ENCODE measurements at places on chromosomes 5 and 9.

GRCh38 chr5:136249678-136250266 is 56.8 kb upstream of the SMIM32 start:
- peak; percentile 32 for DNase-seq

DNA sequence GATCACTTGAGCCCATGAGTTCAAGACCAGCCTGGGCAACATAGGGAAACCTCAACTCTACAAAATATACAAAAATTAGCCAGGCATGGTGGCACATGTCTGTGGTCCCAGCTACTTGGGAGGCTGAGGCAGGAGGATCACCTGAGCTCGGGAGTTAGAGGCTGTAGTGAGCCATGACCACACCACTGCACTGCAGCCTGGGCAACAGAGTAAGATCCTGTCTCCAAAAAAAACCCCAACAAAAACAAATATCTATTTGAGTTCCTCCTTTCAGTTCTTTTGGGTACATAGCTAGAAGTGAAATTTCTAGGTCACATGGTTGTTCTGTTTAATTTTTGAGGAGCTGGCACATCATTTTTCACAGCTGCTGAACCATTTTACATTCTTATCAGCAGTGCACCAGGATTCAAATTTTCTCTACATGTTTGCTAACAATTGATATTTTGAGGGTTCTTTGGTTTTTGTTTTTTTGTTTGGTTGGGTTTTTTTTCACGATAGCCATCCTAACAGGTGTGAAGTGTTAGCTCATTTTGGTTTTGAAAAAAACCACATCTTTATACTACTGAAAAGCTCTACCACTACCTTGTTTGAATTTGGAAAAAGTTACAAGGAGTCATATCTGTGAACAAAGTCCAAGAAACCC is 176.9 kb upstream of the SLC12A2 start:
- DNase-seq = no peak

DNA sequence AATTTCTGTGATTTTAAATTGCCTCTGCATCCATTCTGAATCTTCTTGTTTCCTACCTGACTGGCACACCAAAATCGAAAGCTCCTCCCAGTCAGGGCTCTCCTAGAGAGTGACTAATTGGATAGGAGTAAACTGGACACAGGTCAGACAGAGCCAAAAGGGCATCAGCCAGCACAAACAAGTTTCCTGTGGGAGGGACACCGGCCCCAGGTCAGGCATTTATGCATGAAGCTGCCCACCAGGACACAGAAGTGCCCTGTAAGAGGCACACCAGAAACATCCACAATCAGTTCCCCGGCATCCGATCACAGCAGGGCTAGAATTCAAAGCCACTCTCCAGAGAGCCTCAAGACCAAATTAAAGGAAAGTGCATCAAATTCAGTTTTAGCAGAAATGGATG is 78.4 kb downstream of the SFXN1 start:
- DNase-seq = no peak

GRCh38 chr9:21414220-21414940 is 5.5 kb downstream of the IFNA8 start:
- DNase-seq = no peak

GRCh38 chr5:38948501-38948900 is 102.7 kb downstream of the OSMR start:
- no peak for DNase-seq

- no peak for DNase-seq
Observed at GRCh38 chr5:131795228-131795627, 1.6 kb downstream of the FNIP1 start.

DNA sequence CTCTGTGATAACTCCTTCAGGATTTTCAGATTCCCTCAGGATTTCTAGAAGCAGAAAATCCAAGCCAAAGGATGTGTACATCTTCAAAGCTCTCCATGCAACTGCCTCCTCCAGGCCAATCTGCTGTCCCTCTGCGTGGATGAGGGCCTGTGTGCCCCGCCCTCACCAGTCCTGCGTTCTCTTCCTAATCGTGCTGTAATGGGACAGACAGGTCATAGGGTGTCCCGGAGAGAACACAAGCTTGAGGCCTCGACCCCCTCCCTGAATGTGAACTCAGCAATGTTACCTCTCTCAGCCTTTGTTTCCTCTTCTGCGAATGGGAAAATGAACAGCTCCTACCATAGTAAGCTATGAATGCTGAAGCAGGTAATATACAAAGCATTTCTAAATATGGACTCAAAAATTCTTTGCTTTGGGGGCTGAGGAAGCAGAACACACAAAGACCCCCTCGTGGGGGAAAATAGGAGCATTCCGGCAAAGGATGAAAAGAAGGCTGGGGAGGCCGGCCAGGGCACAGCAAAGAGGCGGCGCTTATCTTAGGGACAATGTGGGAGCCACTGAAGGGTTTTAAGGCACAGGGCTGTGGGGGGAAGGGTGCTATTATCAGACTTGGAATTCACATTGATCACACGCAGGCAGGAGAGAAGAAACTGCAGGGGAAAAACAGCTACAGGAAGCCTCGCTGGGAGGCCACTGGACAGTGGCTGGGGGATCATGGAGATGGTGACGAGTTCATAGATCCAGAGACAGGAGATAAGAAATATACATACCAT is 57.2 kb upstream of the FBXW11 start:
- DNase-seq = no peak

DNA sequence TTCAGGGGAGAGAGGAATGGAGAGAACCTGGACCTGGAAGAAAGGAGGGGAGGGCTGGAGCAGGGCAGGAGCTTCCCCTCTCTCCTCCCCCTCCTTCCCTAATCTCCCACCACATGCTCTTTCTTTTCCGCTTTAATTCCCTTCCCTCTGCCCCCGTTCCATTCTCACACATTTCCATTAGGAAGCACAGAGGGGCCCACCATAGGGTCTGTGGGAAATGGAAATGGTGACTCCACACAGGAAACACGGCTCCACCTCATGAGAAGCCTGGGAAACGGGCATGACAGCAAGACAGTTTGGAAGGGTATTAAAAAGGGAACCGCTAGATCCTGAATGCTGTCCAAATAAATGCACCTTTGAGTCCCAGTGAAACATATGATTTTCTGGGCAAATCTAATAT is 64.9 kb upstream of the ENTREP1 start:
- DNase-seq = no peak

DNA sequence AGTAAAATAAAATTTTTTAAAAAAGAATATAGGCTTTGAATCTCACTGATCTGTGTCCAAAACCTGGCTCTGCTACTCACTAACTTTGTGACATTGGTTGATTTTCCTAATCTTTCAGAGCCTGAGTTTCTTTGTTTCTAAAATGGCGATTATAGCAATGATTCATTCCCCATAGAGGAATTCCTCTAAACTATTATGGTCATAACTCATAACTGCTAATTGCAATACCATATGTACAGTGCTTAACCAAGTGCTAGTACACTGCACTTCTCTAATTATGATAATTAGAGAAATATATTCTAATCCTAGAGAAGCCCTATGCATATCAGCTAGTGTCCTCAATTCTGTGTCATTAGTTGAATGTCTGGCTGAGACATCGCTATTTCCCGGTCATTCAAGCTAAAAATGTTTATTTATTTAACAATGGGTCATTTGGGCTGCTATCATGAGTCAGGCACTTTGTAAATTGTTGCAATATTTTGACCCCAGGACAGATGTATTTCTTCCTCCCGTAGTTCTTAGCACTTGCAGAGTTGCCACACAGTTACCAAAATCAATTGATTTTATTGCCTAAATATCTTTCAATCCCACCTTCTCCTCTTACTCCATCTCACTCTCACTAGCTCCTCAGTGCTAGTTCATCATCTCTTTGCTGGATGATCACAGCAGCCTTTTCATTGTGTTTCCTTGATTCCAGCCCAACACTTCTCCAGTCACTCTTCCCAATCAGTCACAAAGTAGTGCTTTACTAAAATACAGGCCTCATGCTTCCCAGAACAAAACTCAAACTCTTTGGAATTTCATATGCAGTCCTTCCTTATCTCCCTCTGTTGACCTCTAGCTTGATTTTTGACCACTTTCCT is 200.9 kb upstream of the PAPPA start:
- DNase-seq = no peak

GRCh38 chr5:170552621-170553115 is 48.8 kb downstream of the KCNIP1 start:
- no peak for DNase-seq

GRCh38 chr5:80437326-80437725 is 29.5 kb downstream of the ZFYVE16 start:
- DNase-seq = no peak

- no peak for DNase-seq
Observed at GRCh38 chr5:168816661-168817060, 237.5 kb upstream of the PANK3 start.

- DNase-seq = no peak
Observed at GRCh38 chr5:111636736-111637135, 120.3 kb downstream of the NREP start.

GRCh38 chr5:170439944-170440269 is 50.7 kb upstream of the KCNMB1 start:
- no peak for DNase-seq

DNA sequence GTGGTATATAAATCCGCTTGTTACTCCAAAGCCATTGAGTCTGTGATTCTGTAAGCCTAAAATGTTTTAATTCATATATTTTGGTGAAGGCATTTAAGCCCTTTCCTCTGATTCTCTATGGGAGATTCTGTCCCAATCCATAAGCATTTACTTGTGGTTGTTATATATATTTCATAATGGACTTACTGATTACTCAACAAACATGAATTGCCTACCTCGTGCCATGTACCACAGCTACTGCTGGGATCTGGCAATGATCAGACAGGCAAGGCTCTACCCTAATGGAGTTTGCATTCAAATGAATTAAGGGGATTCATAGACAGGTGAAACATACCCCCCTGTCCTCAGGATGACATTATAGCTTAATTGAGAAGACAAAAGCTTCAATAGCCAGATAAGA is 54.5 kb downstream of the C9orf152 start:
- no peak for DNase-seq

DNA sequence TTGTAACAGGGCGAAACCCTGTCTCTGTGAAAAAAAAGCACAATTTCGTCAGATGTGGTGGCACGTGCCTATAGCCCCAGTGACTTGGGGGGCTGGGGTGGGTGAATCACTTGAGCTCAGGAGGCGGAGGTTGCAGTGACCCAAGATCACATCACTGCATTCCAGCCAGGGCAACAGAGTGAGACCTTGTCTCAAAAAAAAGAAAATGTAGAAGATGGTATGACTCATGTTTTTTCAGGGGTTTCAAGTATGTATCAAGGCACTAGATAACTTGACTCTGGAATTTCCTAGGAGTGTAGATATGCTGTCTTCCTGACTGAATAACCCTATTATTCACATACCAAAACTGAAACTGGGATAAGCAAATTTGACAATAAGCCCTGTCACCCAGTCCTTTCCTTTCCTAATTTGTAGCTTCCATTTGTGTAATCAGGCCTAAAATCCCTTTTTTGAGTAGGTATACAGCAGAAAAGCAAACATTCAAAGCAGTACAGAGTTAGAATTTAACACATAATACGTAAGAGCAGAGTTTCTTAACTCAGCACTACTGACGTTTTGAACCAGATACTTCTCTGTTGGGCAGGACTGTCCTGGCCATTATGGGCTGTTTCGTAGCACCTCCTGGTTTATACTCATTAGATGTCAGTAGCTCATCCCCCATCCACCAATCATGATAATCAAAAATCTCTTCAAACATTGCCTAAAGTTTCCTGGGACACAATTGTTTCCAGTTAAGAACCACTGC is 17.3 kb upstream of the ANKRD18B start:
- DNase-seq = no peak

- DNase-seq = no peak
Observed at GRCh38 chr5:127418367-127418766, 99.1 kb upstream of the PRRC1 start.

GRCh38 chr9:104536756-104537155 is at the start of gene OR13C3:
Gene OR13C3 (minus strand): TSS chr9:104536856. CDS start chr9:104536723, 133 bp downstream.
- no peak for DNase-seq

GRCh38 chr9:87115785-87116184 is 168.5 kb upstream of the GAS1 start:
- no peak for DNase-seq

DNA sequence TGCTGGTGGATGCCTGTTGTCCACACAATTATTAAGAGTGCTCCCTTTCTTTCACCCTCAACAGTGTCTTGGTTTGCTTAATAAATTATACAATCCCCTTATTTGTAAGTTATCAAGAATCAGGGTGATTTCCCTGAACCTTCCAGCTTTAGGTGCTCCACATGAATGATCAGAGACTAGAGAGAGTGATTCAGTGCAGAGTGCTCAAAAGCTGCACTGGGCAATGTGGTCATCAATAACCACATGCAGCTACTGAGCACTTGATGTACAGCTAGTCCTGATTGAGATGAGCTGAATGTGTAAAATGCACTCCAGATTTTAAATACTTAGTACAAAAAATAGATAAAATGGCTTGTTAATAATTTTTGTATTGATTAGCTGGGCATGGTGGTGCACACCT is 76.8 kb upstream of the TRIO start:
- DNase-seq = no peak

DNA sequence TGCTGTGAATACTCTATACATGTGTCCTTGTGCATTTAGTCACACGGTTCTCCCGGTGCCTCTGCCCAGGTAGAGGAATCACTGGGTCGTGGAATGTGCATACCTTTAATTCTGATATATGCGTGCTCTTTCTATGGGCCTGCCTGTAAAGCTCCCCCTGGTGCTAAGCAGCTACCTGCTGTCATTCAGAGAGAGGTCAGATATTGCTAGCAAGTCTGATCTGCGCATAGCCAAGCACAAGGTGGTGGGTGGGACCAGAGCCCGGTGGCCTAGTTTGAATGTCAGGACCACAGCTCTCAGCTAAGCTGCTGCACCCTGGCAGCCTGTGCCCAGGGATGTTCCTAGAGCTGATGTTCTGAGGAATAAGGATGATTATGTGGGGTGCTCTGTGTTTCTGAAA is 33.4 kb downstream of the TJP2 start:
- DNase-seq = no peak

DNA sequence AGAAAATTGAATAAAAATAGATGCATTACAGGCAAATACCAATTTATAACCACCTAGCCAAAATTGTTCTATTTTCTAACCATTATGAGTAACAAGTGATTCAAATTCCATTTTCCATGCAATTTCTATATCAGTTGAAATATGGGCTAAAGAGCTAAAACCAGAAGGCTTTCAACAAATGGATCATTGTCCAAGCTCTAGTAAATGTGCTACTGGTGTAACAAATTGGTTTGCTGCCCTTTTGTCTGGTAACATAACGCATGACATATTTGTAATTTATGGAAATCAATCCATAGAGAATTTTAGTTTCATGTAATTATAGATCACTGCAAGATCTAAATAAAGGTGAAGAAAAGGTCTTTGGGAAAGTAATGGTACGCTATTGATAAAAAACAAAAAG is 708.0 kb upstream of the GRAMD2B start:
- DNase-seq = peak; percentile 15

- no peak for DNase-seq
Observed at GRCh38 chr5:62465985-62466925, 53.7 kb downstream of the IPO11 start.

DNA sequence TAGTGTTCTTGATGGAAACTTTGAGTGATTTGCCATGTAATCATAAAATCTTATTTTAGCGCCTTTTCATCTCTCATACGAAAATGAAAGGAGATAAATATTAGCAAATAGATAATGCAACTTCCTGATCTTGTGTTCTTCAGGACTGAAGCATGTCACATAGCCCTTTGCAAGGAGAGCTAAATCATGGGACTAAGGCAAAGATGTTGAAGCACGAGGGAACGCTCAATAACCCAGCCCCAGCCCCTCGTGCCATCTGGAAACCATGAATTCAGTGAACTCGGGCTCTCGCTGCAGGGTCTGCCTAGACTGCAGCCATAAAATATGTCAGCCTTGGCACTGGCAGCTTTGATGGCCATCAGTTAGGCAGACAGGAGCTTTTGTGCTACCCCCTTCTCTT is 58.2 kb downstream of the F2RL2 start:
- no peak for DNase-seq
